Fibroblast of villous mesenchyme (primary cell): ENCODE measurements at places on chromosomes 12 and 14. TPM values are rescaled to one million over a fixed set of nuclear protein-coding genes. Genes with fewer than 3 reads are reported as not detected.

Gene CACNA1C
- 11.7 and 14.8 TPM in 2 replicates for total RNA-seq

Gene PTPRQ
- 0.32 and 5.6 TPM in 2 replicates for total RNA-seq

Gene FIGNL2
- under 0.01 and 0.32 TPM in 2 replicates for total RNA-seq

Gene MFAP5
- total RNA-seq, result 0.86 and 4.8 TPM in 2 replicates

Gene AMIGO2
- 62.2 and 101 TPM in 2 replicates for total RNA-seq

Gene PZP
- not detected in 2 replicates for total RNA-seq

Gene ADAM20
- 0.64 and 0.86 TPM in 2 replicates for total RNA-seq

Gene BTBD6
- total RNA-seq, result 42.7 and 52.8 TPM in 2 replicates

Gene YBX3
- 88.9 and 104 TPM in 2 replicates for total RNA-seq

Gene HOXC6
- total RNA-seq, result 1.6 and 1.7 TPM in 2 replicates

Gene RPL10L
- total RNA-seq, result 0.43 TPM in 1 of 2 replicates, not detected in the other
